ENCODE measurements at places on chromosomes 1 and 21.

DNA sequence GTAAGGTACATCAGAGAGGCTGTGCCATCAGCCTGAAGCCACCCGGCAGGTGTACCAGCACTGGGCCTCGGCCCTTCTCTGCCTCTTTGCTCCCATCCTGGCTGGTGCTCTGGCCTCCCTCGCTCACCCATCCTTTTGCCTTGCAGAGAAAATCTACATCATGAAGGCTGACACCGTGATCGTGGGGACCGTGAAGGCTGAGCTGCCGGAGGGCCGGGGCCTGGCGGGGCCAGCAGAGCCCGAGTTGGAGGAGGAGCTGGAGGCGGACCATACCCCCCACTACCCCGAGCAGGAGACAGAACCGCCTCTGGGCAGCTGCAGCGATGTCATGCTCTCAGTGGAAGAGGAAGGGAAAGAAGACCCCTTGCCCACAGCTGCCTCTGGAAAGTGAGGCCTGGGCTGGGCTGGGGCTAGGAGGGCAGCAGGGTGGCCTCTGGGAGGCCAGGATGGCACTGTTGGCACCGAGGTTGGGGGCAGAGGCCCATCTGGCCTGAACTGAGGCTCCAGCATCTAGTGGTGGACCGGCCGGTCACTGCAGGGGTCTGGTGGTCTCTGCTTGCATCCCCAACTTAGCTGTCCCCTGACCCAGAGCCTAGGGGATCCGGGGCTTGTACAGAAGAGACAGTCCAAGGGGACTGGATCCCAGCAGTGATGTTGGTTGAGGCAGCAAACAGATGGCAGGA is 24.5 kb upstream of the TNFRSF1B start:
- DNase-seq, result no peak

DNA sequence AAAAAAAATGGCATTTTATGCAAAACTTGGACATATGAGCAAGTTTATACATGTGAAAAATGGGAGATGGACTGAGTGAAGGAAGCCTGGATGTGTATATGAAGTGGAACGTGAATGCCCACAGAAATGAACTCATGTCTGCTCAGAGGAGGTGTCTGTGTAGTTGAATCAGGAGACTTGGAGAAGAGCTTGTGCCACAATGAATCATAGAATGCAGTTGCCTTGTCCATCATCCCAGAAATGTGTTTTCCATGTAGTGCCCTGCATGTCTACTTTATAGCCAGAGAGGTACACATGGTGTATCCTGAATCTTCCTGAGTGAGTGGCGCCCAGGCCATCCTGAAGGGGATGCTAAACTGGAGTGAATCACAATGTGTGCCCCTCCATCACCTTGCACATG is 2.6 kb upstream of the ILDR2 start:
- DNase-seq, result no peak

DNA sequence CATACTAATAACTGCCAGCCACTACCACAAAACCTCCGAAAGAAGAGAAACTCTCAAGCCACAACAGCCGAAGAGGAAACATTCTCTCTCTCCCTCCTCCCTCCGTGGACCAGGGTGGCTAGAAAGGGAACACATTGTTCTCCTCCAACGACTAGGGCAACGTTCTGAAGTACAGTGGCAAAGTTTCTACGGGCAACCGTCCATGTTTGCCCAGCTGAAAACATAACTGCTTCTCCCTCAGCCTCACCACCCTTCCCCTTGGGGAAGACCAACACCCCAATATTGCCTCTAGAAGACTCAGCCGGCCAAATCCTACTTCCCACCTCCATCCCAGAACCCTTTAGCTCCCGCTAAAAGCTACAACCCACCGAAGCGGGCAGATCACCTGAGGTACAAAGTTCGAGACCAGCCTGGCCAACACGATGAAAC is 2.0 kb downstream of the GLUL start:
- DNase-seq, result no peak

DNA sequence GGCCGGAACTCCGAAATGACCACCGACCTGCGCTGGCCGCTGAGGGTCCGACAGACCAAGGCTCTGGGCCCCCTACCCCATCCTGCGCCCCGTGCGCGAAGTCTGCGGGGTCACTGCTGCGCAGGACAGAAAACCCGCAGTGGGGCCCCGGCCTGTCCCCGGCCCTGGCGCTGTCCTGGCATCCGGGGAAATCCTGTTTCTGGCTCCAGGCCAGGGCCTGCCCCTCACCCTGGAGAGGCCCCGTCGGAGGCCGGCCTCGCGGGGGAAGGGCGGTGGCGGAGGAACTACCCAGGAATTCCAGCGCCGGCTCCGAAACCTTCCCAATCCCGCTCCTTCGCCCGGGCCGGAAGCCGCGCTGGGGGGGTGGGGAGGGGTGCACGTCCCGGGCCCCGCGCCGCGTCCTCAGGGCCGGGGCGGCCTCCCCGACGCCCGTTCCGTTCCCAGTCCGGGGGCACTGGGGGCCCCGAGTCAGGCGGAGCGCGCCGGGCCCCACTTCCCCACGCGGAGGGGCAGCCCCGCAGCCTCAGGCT is 77.0 kb downstream of the MORN1 start:
- no peak for DNase-seq

GRCh38 chr1:201540846-201541735 is 2.2 kb downstream of the NAV1 start:
- no peak for DNase-seq

GRCh38 chr1:94401206-94401605 is 17.0 kb upstream of the ABCD3 start:
- DNase-seq, result no peak

GRCh38 chr1:119774746-119775490 is 6.2 kb upstream of the HMGCS2 start:
- no peak for DNase-seq

- peak; percentile 81 for DNase-seq
Measured at GRCh38 chr1:151510957-151511635, at the start of gene CGN. Gene CGN (plus strand): TSS chr1:151511387. CDS start chr1:151518520, 7,133 bp downstream.
